HCT116 (cell line): ENCODE measurements at places on chromosomes 12 and 14. TPM values are rescaled to one million over a fixed set of nuclear protein-coding genes. Genes with fewer than 3 reads are reported as not detected.
A peak's percentile ranks its signal among the peaks of the same experiment; 100 is the strongest.

- DNase-seq: no peak
Observed at GRCh38 chr14:93232159-93232558, 25.1 kb downstream of the UBR7 start.

PRMT5 gene
- 186 TPM for total RNA-seq

DNA sequence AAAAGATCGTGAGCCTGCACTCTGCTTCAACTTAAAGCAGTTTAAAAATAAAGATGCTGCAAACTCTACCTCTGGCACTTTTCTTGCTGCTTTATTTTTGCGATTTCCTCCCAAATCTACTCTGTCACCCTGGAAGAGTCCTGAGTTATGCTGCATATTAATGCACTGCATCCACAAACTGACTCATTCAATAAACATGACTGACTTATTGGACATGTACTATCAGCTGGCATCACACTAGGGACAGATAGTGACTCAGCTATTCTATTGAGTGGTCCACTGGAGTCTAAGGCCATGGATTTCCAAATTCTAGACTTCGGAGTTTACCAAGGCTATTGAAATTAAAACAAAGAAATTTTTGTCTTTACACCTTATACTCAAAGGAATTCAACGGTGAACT is 90.7 kb upstream of the PTPRR start:
- DNase-seq: no peak

- DNase-seq: no peak
Observed at GRCh38 chr14:70780396-70781075, 28.8 kb downstream of the MAP3K9 start.

LRP1 gene
- 12.0 TPM for total RNA-seq

DNA sequence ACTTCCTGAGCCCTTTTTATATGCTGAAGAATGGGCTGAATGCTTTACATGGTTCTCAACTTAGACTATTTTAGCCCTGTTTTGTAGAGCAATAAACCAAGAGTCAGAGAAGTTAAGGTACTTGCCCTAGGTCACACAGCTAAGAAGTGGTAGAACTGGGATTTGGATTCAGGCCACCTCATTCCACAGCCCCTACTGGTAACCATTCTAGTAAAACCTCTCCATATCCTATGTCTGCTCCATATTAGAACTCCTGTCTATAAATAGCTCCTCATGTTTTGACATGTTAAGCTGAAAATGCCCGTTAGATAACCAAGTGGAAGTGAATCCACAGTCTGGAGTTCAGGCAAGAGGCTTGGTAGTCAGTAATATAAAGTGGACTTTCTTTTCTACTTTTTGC is 111.6 kb downstream of the HECTD4 start:
- no peak for DNase-seq

NPFF gene
- total RNA-seq: not detected

- peak; percentile 24 for DNase-seq
Observed at GRCh38 chr12:94458877-94459727, 565 bp downstream of the CEP83 start.

STYK1 gene
- total RNA-seq: 4.4 TPM

OVCH1 gene
- not detected for total RNA-seq

DNA sequence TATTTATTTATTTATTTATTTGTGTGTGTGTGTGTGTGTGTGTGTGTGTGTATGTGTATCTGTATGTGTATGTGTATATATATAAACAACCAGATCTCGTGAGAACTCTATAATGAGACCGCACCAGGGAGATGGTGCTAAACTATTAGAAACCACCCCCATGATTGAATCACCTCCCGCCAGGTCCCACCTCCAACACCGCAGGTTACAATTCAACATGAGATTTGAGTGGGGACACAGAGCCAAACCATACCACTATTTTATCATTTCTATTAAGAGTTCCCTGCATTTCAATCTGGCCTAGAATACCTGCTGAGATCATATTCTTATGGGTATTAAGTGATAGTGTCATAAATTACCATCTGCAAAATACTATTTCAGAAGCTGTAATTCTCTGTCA is 243.8 kb upstream of the PLEKHG7 start:
- no peak for DNase-seq

- DNase-seq: no peak
Observed at GRCh38 chr12:16086462-16086861, 175.3 kb downstream of the DERA start.

GPRC5D gene
- not detected for total RNA-seq

DNA sequence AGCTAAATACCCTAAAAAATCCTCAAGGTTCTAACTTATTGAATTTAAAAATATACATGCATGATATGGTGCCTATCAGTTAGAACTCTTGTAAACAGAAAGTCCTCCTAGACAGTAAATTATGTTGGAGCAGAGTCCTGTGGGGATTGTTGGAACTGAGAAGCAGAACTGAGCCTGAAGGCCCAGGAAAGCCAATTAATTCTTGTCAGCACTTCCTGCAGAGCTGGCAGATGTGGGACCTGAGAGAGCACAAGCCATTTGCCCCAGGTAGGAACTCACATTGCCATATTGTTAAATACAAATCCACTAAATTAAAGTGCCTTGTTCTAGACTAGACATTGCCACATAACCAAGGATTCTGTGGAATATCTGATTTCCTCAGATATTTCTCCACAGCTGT is 117.1 kb downstream of the RTN1 start:
- no peak for DNase-seq

GRCh38 chr12:14741153-14741552 is 44.8 kb upstream of the GUCY2C start:
- DNase-seq: no peak

RIMKLB gene
- total RNA-seq: 0.39 TPM

- no peak for DNase-seq
Observed at GRCh38 chr12:53048033-53048779, 1.7 kb upstream of the TNS2 start.

- no peak for DNase-seq
Observed at GRCh38 chr12:111981987-111982386, 31.0 kb downstream of the TMEM116 start.

PRB3 gene
- total RNA-seq: not detected

GSG1 gene
- total RNA-seq: not detected

DNA sequence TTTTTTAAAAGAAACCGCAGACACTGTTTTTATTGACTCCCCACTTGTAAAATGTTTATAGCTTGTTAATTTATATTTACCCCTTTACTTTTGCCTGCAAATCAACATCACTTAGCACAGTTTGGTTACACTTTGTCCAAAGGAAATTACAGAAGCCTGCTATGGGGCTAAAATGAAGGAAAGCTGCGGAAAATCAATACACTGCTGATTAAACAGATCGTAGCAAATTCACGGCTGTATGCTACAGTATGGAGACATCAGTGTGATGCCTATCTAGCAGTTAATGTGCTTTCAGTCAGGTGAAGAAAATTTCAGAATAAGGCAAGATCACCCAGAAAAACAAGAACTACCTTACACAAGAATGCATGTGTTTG is 110.0 kb downstream of the FOXG1 start:
- DNase-seq: no peak

EXOC3L4 gene
- not detected for total RNA-seq

DNA sequence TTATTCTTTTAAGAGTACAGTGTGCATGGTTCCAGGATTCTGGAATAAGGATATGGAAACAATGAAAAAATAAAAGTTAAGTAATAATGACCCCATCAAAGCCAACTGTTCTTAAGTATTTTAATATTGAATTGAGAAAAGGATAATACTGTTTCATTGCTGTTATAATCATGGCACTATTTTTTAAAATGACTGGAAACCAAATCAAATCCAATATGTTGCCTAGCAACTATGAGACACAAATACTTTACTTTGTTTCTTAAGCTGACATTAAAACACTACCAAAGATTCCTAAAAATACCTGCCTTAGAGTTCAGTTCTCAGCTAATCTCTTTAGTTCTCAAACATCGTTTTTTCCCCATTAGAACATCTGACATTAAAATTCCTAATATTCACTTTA is 66.4 kb upstream of the OTOGL start:
- no peak for DNase-seq

CDH24 gene
- 19.3 TPM for total RNA-seq

DNA sequence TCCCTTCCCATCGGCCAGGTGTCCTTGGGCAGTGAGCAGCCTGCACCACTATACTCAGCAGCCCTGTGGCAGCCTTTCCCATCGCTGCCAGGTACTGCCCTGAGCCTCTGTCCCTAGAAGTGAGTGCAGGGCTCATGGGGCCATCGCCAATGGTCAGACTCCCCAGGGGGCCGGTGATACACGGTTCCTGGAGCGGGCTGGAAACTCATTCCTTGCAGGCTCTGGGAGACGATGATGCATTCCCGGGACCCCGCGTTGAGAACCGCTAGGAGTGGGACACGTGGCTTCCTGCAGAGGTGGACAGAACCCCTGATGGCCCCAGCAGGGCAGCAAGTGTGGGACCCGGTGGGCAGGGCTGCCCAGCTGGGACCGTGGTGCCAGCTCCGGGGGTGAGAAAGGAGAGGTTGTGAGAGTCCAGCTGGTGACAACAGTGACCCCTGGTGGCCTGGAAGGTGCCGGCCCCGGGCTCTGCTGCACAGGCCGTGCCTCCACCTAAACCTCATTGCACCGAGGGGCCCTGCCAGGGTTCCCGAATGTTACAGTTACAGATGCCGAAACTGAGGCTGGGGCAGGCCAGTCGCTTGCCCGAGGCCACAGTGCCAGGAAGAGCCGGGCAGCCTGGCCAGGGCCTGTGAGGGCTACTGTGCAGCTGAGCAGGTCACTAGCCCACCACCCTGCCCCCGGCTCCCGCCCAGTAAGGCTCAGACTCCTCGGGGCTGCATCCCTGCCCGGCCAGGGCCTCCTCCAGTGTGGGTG is 33.8 kb downstream of the FBRSL1 start:
- no peak for DNase-seq

DNA sequence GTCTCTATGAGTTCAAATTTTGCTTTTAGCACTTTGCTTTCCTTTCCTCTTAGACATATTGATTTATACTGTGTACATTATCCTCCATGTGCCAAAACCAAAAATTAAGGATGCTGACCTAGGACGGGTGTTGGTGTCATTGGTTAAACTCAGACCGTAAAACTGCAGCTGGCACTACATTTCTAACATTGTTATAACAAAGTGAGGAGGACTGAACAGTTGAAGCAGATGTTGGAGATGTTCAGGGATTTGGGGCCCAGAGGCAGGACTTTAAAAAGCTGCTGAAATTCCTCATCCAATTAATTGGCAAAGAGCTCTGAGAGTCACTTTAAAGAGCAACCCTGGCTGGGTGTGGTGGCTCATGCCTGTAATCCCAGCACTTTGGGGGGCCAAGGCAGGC is 72.4 kb downstream of the TMTC1 start:
- DNase-seq: no peak

PLEKHG7 gene
- total RNA-seq: not detected

- no peak for DNase-seq
Observed at GRCh38 chr12:64621257-64621942, 11.1 kb downstream of the RASSF3 start.

RASSF8 gene
- 9.2 TPM for total RNA-seq

DNA sequence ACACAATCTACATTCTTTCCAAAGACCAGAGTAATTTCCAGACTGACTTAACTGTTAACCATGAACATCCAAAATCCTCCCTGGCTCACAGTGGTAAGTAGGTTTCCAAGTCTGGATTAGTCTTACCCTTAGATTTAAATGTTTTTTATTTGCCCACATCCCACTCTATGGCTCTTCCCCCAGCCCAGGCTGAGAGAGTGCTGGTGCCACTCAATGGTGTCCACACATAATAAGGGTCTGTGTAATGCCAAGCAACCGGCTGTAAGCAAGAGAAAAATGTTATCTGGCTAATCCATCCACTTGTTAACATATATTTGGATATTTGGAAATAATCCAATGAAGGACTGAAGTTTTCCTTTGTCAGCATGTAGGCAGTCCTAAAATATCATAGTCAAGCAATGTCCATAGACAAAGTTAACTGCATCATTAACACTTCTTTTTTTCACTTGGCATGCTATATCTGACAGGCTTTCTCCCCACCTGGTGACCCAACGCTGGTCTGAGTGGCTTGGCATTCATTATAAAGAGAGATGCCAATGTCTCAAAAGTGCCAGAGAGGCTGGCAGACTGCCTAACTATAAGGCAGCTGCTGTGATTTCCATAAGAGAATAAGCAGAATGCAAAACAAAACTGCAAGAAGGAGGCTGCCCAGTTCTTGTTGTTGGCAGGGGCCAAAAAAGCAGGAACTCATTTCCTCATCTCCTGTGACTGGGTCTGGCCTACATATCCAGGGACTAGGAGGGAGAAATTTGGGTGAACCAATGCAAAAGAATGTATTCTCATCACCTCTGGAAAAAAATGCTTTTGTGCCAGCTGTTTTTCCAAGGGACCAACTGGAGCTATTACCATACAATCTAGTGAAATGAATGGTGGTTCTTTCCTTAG is 13.9 kb upstream of the HOXC13 start:
- no peak for DNase-seq

DNA sequence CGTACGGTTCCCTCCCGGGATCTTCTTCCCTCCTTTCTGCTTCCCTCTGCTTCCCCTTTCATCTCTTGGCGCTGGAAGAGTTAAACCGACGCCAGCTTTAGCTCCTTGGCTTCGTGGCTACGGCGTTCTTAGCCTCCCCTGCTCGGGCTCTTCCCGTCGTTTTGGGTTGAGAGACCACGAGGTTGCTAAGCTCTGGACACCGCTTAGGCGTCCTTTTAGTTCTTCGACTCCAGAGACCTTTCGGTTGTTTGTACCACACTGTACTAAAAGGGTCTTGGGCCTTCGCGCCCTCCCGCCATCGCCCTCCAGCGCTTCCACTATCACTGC is 545 bp downstream of the CPSF2 start:
- DNase-seq: no peak

TMTC2 gene
- total RNA-seq: 11.5 TPM

PAPLN gene
- 9.6 TPM for total RNA-seq

DNA sequence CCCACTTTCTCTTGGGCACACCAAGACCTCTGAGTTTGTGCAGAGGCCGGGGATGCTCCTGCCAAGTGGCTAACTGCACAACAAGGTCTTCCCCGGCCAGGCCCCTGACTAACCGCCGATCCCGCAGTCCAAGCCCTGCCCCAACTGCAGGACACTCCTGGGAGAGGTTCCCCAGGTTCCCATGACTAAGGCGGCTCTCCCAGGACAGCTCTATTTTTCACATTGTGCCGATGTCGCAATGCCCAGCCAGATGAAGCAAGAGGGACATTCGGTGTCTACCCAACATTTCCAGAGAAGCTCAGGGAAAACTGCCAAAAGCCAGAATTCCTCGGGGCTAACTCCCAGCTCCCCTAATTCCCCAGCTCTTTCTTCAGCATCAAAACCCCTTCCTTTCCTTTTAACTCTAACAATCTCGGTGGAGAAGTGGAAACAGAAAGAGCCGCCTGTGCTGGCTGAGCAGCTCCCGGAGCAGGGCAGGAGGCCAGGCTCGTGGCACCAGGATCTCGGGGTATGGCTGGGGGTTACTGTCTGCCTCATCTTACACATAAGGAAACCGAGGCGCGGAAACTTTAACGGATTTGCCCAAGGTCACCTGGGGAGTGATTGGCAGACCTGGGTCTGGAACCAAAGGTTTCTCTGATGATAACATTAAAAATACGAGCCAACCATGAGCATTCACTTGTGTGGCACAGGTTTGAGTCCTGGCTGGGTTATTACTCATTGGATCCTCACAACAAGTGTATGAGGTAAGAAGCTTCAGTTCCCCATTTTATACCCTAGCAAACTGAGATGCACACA is 318.2 kb downstream of the BCL11B start:
- no peak for DNase-seq

PZP gene
- not detected for total RNA-seq

SLC7A8 gene
- total RNA-seq: 5.3 TPM
